ENCODE measurements at places on chromosomes 5 and 9.

GRCh38 chr5:144979516-144980264 lies 809.0 kb downstream of the KCTD16 start:
- no peak for DNase-seq

DNA sequence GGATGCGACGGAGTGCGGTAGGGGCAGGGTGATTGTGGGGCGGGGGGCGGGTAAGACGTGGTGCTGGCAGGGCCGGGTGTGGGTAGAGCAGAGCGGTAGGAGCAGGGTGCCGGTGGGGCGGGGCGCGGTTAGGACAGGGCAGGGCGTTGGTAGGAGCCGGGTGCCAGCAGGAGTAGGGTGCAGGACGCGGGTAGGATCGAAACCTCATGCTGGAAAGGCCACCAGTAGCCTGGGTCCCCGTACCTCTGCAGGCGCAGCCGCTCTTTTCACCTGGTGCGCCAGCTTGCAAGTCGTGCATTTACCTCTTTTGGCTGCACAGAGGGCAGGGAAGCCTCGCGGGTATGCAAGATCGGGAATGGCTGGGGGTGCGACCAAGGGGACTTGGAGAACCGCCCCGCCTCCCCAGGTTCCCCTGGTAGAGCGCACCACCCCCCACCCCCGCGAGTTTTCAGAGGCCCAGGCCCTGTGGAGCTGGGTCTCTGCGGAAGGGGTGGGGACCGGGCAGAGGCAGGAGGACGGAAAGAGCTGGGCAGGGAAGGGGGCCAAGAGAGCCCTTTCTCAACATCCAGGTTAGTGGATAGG lies 104.8 kb upstream of the SIMC1 start:
- no peak for DNase-seq

GRCh38 chr5:138712324-138712723 lies 40.9 kb upstream of the CTNNA1 start:
- DNase-seq = no peak

GRCh38 chr5:166441-167372 lies 24.6 kb upstream of the LRRC14B start:
- DNase-seq = no peak

GRCh38 chr5:664343-664993 lies 28.7 kb downstream of the TPPP start:
- no peak for DNase-seq

- DNase-seq = no peak
These were observed 6.3 kb upstream of the DNAJB5 start for GRCh38 chr9:34983209-34983608.

DNA sequence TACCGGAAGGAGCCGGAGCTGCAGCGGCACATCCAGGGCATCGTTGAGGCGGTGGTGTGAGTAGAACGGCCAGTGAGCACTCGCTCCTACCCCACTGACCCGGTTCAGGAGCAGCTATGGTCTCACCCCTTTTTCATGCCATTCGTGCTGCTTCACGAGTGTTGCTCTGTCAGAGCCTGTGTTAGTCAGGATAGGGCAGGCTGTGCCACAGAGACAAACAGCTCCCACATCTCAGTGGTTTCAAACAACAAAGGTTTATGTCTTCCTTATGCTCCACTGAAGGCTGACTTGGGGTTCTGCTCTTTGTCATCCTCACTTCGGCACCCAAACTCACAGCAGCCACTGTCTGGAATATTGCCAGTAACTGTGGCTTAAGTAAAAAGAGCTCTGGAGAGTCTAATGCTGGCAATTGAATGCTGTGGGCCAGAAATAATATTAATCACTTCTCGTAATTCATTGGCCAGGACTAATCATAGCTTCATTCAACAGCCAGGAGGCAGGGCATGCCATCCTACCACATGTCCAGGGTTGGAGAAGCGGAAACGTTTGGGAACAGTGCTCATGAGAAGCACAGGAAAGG lies 28.4 kb downstream of the ARHGEF37 start:
- no peak for DNase-seq

GRCh38 chr5:66769839-66770617 lies 173.8 kb downstream of the MAST4 start:
- no peak for DNase-seq

DNA sequence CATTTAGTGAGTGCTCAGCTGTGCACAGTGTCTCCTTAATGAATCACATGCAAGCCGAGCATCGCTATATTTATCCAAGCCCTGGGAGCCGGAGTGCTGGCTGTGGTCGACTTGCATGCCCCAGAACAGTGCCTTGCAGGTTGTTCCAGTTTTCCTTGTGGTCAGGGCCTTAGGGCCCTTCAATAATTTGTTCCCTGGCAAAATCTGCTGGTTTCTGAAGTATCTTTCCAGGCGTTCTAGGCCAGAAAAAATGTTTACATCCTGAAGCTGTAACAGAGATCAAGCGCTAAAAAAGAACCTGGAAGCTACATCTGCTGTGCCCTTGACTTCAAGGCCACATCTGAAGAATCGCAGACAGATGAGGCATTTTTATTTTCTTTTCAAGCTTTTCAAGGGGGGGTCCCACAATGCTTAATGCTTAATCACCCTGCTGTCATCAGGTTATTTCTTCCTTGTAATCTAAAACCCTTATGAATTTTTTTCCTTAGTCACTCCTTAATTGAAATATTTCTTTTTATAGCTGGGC lies 105.8 kb downstream of the DOCK2 start:
- no peak for DNase-seq

DNA sequence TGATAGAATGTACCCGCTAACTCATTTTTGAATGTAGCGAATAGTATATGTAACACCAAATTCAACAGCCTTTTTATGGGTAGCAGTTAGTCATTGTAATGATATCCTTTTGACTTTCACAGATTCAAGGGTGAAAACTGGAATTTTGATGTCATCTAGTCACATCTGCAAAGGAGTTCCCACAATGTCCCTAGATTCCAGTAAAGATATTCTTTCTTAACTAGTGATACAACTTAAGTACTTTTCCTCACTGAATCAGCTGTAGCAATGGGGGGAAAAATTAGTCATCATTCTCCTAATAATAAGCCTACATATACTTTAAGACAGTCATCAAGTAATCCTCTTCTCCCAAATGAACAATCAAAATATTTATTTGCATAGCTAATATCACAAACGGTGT lies 11.5 kb upstream of the SSBP2 start:
- DNase-seq = no peak

GRCh38 chr5:1463326-1464095 lies 18.3 kb upstream of the SLC6A3 start:
- no peak for DNase-seq

GRCh38 chr5:32254881-32255539 lies 57.7 kb downstream of the MTMR12 start:
- no peak for DNase-seq

- no peak for DNase-seq
These were observed 489.0 kb downstream of the NTRK2 start for GRCh38 chr9:85158512-85158911.

DNA sequence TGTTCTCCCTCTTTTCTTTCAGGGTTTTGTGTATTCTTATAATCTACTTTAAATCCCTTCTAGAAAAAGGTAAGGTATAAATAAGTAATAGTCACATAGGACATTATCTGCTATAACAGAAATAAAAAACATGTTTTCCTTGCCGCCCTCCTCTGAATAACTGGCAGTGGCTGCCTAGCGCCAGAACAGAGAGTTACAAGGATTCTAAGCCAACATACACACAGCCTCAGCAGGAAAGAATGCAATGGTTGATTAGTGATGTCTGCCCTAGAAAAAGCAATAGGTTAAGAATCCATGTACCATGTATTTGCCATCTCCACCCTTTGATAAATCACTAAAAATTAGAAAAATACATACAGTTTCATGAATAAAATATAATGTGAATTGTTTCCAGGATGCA lies 4.9 kb downstream of the MED27 start:
- no peak for DNase-seq

GRCh38 chr5:62448528-62448927 lies 36.0 kb downstream of the IPO11 start:
- DNase-seq = no peak

DNA sequence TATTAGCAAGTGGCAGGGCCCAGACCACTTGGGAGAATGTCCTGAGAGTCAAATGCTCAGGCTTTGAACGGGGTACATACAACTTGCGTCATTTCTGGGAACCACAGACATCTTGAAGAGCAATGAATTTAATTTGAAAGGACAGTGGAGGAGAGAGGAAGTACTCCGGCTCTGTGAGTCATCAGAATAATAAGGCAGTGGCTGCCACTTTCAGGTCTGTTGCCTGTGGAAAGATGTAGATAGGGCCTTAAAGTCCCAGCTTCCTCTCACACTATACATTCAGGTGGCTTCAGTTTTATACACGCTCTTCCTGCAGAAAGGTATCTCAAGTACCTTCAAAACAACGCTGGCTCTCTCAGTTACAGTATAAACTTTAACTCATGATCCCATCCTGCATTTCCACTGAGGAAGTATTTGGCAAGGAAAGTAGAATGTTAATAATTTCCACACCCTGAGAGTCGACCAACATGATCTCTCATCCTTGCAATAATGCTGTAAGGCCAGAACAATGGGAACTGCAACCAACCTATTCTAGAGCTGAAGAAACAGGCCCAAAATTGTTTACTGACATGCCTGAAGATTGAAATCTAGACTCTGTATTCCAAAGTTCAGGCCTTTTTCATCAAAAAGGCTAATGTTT lies 6.8 kb upstream of the PRUNE2 start:
- DNase-seq = no peak

GRCh38 chr9:88406051-88406450 lies 17.8 kb downstream of the SPIN1 start:
- no peak for DNase-seq

- no peak for DNase-seq
These were observed 13.4 kb upstream of the JADE2 start for GRCh38 chr5:134511796-134512660.

DNA sequence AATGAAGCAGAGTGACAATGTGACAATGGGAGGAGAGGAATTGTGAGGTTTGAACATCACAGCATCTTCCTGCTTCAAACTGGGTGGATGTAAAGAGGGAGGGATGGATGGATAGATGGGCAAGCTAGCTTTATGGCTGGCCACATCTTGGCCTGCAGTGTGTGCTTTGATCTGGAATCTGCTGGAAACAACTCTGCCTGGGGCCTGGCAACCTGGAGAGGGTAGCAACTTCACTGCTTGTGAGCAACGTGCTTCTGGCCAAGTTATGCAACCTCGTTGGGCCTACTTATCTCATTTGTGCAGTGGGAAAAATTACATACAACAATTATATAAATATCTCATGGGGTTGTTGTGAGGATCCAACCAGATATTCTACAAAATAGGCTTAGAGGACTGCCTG lies 5.3 kb downstream of the IL9 start:
- DNase-seq = no peak

DNA sequence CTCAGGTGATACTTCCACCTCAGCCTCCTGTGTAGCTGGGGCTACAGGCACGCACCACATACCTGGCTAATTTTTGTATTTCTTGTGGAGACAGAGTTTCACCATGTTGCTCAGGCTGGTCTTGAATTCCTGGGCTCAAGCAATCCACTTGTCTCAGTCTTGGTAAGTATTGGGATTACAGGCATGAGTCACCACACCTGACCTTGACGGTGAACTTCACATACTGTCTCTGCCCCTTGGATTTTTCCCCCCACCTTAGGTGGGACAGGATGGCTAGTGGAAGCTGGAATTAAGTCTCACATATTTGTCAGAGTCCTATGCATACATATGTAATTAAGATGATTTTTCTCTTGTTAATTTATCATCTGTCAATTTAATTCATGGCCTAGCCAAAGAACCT lies 20.9 kb upstream of the RFK start:
- no peak for DNase-seq

- DNase-seq = no peak
These were observed 1.1 kb upstream of the DNAJC21 start for GRCh38 chr5:34928267-34928666.

- no peak for DNase-seq
These were observed 1009.4 kb downstream of the TLE1 start for GRCh38 chr9:80679916-80680315.

DNA sequence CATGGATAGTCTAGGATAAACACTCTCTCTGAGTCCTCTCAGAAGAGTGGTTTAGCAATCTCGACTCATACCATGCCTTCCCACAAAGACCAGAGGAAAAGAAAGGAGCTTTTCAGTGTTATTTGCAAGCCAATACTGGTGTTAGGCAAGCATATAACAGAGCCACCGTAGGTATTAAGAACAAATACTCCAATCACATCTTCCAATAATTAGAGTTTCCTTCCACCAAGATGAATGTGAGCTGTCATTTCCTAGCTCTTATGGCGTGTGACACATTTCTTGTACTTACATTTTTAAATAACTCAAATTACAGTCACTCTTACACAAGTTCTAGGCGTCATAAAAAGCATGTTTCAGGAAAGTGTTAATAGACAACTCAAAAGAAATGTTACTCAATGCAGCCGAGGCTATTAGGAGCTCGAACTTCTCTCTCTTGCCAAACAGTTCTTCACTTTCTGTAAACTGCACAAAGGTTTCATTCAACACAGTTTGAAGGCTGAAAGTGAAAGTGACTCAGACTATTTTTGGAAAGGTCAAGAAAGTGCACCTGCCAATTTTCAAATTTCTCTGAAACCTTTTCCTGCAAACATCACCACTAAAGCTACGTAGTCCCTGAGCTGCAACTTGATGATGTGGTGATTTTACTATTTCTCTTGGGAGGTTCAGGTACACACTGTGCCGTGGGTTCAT lies 153.8 kb downstream of the AUH start:
- DNase-seq = no peak

- DNase-seq = no peak
These were observed 2.3 kb upstream of the FBXW11 start for GRCh38 chr5:172008689-172009141.

- no peak for DNase-seq
These were observed 68.6 kb downstream of the GDNF start for GRCh38 chr5:37771203-37771611.

DNA sequence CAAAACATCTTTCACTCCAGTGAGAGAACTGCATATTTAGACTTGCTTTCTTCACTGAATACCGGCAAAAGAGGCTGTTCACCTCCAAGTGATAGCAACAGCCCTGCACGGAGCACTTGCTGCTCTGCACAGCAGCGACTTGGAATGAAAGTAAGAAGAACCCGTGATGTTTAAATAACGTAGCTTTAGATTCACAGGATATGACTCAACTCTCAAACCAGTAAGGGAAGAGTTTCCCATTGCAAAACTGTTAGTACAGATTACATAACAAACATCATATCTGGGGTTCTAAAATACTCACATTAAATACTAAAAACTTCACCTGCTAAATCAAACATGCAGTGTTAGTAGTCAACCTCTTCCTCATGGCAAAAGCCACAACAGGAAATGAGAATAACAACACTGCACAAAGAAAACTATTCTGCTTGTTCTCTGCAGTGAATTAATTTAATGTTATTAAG lies 203.4 kb downstream of the MCTP1 start:
- DNase-seq = no peak

DNA sequence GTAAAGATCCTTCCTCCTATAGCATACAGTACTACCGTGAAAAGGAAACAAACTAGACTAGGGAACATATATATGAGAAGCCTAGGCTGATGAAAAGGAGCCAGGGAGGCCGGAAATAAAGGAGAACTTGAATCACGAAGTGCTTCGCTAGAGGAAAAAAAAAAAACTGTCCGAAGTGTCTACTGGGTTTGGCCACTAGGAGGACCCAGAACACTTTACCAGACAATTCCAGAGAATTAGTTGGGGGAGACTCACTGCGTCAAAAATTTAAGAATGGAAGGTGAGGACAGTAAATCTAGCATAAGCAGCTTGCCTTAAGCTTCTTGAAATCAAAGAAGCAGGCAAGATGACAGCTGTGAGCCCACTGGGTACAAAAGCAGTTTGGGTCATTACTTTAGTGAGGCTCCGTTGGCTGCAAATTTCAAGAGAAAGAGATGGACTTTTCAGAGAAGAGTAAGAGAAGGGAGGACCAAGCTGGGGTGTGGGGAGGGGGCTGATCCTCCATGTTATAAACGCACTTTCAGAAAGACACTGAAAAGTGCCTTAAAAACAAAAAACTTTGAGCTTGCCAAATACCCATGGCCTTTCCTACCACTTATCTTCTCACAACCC lies 47.4 kb downstream of the P4HA2 start:
- DNase-seq = peak; percentile 18

Measured in GM19239 (cell line).